ENCODE measurements at places on chromosomes 3 and 15.

GRCh38 chr3:187986514-187986934 is 167.4 kb upstream of the LPP start:
- peak; percentile 67 for DNase-seq

- no peak for DNase-seq
These were observed 2.7 kb downstream of the CHRNA3 start for GRCh38 chr15:78618064-78618463.

GRCh38 chr3:150936693-150937092 is 31.5 kb upstream of the MINDY4B start:
- no peak for DNase-seq

DNA sequence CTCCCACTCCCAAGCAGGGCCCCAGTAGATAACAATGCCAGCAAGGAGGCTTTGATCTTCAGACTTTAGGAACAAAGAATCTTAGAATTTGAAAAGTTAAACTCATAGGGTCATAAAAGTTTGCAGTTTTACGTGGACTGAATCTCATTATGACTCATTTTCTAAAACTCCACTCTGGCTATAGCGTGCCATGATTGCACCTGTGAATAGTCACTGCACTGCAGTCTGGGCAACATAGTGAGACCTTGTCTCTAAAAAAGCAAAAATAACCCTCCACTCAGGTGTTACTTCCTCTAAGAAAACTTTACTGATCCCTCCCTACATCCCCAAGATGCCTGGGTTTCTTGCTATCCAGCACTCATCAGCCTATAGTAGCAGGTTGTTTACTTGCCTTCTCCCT is 104.5 kb downstream of the IL20RB start:
- DNase-seq: no peak

- DNase-seq: no peak
These were observed 53.4 kb upstream of the C15orf39 start for GRCh38 chr15:75148280-75148679.

GRCh38 chr15:70763950-70764730 is 782 bp upstream of the UACA start:
- peak; percentile 29 for DNase-seq
